LoVo (cell line): ENCODE measurements at places on chromosomes 16 and 17.
A peak's percentile ranks its signal among the peaks of the same experiment; 100 is the strongest.

DNA sequence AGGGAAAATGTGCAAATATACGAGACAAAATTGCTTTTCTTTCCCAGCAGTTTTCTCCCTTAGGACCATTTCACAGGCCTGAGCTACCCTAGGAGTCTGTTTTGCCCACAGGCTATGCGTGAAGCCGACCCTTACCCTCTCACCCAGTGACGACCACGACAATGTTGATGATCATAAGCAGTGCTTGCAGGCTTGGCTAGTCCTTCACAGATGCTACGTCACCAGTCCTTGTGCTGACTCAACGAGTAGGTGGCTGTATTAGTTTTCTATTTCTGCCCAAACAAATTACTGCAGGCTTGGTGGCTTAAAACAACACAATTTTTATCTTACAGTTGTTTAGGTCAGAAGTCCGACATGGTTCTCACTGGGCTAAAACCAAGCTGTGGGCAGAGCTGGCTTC is 574.6 kb upstream of the HSBP1 start:
- DNase-seq, result no peak

GRCh38 chr17:7262935-7263800 is 890 bp upstream of the CLDN7 start:
- DNase-seq, result peak; percentile 82

DNA sequence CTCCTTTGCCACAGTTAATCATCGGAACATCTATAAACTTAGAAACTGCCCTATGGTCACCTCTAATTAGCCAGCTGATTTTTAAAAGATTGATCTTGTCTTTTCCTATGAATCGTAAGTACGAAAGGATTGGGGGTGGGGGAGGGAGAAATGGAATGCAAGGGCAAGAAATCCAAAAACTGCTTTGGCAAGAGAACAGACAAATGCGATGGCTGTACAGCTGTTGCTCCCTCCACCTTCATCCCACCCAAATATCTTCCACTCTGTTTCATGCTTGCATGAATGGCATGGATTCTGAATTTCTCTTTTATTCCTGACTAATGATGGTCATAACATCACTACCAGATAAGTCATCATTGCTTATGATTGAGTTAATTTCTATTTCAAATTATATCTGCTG is 165.7 kb downstream of the STX8 start:
- no peak for DNase-seq

DNA sequence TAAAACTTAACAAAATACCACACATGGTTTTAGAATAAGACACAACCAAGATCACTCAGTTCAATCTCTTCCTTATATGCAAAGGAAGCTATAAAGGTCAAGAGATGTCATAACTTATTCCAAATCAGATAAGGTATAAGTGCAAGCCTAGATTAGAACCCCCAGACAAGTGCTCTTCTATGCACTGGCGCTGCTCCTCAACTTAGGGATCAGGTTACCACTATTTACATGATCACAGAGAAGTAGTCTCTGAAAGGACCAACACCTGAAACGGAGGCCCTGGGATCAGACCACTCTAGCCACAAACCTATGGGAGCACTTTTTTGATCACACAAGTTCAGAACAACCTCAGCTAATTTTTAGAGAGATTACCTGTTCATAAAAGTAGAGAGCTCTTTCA is 16.6 kb downstream of the COPS3 start:
- DNase-seq, result no peak

GRCh38 chr16:75027520-75028300 is 28.9 kb downstream of the ZNRF1 start:
- no peak for DNase-seq

DNA sequence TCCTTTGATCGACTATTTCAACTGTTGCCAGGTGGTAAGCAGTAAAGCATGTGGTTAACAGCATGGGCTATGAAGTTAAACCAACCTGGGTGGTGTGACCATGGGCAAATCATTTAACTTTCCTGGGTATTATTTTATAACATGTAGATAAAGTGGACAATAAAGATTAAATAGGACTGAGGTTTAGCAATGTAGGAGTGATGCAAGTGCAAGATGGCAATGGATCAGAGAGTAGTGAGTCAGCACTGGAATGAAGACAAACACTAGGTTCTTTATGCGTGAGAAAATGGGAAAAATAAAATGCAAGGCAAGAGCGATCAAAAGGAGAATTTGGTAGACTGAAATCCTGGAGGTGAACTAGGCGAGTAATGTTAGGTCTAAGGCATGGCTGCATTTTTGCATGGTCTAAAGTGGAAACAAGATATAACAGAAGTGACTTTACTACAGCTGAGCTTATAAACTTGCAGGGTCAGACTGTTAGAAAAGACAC is 222.4 kb upstream of the AXIN2 start:
- DNase-seq, result peak; percentile 87

GRCh38 chr16:15427648-15428239 is 6.6 kb upstream of the BMERB1 start:
- DNase-seq, result peak; percentile 38

DNA sequence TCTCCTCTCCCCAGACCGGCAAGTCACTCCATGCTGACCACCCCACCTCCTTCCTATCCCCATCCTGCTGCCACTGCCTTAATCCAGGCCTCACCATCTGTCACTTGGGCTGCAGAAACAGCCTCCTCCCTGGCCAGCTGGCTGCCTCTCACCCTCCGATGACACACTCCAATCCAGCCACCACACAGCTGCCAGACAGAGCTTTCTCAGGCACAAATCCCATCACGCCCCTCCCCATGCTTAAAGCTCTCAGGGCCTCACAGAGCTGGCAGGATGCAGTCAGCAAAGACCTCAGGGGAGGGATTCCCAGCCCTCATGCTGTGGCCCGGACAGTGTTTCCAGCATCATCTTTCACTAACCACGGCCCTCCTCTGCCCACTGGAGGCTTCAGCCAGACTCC is 13.7 kb downstream of the CAMKK1 start:
- no peak for DNase-seq

DNA sequence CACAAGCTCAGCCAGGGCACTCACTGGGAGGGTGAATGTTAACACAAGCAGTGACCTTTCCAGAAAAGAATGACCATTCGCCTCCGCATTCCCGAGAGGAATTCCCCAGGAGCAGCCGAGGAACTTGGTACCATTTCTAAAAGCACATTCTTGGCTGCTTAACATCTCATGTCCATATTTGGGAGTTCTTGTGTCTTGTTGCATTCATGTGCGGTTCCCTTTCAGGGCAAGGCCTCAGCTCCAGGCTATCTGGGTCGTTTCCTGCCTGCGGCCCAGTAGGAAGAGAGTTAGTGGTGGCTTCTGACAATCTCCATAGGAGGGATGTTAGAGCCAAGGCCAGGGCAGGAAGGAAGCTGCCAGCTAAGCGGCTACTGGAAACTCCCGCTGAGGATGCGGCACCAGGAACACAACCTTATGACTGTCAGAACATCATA is 27.8 kb upstream of the MEAK7 start:
- no peak for DNase-seq

- DNase-seq, result no peak
Measured at GRCh38 chr17:6970992-6971391, 24.9 kb upstream of the ALOX12 start.

- DNase-seq, result peak; percentile 12
Measured at GRCh38 chr16:85422196-85422631, 190.9 kb upstream of the GSE1 start.

DNA sequence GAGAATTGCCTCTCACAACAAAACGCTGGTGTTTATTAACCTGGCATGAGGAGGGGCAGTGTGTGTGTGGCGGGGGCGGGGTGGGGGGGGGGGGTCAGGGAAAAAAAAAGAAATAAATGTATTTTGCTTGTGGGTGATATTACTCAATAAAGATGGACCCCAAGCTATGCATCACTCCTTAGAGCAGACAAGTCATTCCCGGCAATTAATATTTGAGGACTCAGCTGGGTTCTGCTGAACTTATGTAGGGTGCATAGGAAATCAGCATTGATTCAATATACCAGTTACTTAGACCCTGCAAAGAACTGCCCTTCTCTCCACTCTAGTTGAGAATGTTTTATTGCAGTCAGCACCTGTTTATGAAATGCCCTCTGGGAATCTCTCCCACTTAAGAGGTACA is 206.2 kb upstream of the MAF start:
- DNase-seq, result no peak

DNA sequence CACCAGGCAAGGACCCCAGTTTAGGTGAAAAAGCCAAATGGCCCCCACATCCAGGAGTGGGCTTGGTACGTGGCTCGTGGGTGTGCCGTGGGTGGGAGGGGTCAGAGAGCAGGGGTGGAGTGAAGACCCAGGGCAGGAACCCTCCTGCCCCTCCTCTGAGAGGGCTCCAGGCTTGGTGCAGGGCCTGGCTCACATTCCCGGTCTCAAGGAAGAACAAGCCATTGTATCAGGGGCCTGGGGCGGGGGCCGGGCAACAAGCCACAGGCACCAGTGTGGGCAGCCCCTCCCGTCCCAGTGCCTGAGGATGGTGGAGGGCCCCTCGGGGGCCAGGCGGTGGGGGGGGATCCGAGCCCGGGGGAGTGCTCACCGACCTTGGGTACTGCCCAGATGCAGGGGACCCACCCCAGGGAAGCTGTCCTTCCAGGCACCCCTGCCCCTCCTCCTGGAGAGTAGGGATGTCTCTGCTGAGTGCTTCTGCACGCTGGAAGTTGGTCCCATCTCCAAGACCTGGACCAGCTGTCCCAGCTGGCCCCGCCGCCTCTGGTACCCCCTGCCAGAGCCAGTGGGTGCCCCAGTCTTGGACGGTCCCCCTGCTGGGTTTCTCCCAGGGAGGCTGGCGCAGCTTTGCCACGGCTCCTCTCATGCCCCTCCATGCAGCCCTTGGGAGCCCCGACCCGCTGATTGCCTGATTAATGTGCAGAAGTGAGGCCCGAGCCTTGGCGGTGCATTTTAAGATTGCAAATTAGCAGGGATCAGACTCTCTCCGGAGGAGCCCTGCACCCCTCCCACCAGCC is 83.7 kb downstream of the RTN4RL1 start:
- DNase-seq, result no peak

DNA sequence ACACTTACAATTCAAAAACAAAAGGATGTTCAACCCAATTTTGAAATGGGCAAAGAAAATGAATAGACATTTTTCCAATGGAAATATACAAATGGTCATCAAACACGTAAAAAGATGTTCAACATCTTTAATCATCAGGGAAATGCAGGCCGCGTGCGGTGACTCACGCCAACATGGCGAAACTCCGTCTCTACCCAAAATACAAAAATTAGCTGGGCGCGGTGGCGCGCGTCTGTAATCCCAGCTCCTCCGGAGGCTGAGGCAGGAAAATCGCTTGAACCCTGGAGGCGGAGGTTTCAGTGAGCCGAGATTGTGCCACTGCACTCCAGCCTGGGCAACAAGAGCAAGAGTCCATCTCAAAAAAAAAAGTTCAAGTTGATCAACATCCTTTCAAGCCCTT is 1.8 kb upstream of the CLUAP1 start:
- DNase-seq, result no peak

GRCh38 chr16:8408855-8409567 is 181.3 kb downstream of the TMEM114 start:
- DNase-seq, result no peak

DNA sequence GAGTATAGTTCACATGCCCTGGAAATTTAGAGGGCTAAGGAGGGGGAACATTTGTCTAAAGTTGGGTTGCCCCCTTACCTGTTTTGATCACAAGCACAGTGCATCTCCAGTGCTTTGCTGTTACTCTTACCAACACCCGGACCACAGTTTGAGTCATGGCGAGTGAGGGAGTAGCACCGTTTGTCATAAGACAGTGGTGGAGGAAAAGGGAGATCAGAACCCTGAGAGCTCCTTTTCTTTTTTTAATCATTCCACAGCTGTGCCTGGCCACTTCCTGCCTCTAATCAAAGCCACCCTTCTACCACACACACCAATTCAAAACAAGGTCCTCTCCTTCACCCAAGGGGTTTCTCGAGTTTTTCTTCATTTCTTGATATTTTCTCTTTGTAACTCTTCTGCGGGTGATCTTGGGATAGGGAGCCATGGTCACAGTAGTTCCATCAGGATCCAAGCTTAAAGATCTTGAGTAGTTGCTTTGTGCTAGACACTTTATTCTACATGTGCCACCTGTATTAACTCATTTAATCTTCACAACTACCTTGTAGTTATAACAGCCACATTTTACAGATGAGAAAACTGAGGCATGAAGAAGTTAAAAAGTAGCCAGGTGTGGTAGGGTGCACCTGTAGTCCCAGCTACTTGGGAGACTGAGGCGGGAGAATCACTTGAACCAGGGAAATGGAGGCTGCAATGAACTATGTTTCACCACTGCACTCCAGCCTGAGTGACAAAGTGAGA is 5.0 kb upstream of the MYL4 start:
- DNase-seq, result no peak
